ENCODE measurements at places on chromosomes 3 and 15.

GRCh38 chr15:66948294-66948693 lies 117.1 kb upstream of the SMAD3 start:
- no peak for DNase-seq

GRCh38 chr15:85045615-85046014 lies 64.0 kb downstream of the PDE8A start:
- no peak for DNase-seq

DNA sequence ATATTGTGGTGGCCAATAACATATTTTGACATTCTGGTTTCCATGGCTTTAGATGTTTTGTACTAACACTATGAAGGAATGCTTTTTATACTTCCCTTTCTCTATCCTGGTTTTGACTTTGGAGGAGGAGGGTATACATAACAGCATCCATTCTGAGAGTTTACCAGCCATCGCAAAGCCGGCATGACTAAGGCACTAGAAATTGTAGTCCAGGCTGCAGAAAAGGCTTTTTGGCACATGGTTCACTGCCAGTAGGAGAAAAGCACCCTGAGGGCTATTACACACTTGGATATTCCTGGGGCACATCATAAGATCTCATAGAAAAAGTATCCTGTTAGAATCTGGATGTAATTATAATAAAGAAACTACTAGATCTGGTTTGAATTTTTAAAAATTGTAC lies 101.8 kb downstream of the STT3B start:
- DNase-seq = no peak

GRCh38 chr3:12979151-12979946 lies 93.9 kb downstream of the IQSEC1 start:
- no peak for DNase-seq

GRCh38 chr15:63049783-63050371 lies 7.3 kb downstream of the TPM1 start:
- DNase-seq = no peak

- DNase-seq = no peak
Measured at GRCh38 chr3:36928220-36928619, 16.6 kb downstream of the TRANK1 start.

GRCh38 chr15:32651229-32651837 lies 9.8 kb downstream of the SCG5 start:
- peak; percentile 22 for DNase-seq

DNA sequence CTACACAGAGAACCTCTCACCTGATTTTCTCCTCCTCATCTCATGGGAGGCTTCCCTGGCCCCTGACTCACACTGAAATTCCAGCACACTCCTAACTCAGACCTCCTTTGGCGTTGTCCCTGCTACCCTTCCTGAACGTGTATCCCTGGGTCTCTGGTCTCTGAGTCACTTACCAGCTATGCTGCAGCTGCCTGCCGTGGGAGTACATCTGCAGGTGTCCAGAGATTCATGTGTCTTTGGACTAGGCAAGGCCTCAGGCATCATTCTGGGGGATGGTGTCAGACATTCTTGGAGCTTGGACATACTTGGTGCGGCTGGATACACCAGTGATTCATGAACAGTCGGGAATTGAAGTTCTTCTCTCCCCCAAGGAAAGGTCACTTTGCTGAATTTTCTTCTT lies 148.8 kb upstream of the TRIM42 start:
- no peak for DNase-seq

- DNase-seq = no peak
Measured at GRCh38 chr15:51085764-51086163, 8.9 kb downstream of the TNFAIP8L3 start.

DNA sequence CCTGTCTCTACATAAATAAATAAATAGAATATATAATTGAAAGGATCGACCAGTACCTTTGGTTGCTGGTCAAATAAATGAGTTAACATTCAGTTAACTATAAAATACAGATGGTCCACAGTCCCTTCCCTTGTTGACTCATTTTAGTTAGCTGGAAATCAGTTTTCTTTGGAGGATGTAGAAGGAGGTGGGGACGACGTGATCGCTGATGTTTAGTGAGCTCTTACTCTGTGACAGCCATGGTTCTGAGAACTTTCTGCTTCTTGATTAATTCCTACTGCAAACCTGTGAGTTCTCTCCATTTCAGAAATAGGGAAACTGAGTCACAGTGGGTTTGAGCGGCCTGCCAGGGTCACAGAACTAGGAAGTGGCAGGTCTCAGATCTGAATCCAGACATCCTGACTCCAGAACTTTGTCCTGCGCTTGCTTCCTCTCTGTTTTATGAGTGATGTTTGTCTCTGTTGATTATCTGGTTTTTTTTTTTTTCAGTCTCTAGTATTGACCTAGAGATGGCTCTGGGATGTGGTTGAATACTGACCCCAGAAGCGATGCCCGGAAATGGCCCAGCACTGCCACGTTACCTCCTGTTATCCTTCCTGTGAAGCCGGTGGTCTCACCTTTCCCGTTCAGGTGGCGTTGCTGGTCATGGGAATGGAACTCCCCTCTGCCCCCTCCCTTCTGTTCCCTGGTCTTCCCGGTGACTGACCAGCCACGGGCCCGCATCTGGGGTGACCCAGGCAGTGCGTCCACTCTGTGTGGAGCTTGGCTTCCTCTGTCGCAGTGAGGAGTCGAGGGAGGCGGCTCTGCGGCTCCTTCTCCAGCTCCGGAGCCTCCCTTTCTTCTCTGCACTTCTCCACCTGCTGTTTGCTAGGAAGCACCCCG lies 18.2 kb downstream of the SYNM start:
- DNase-seq = no peak

- peak; percentile 47 for DNase-seq
Measured at GRCh38 chr3:52317208-52318000, 1.3 kb downstream of the DNAH1 start.
